Subcutaneous preadipocyte (primary cell): ENCODE measurements at places on chromosomes 2 and 18. TPM values are rescaled to one million over a fixed set of nuclear protein-coding genes. Genes with fewer than 3 reads are reported as not detected.

Gene SERPINB3
- not detected in 2 replicates for total RNA-seq

Gene ABCG5
- total RNA-seq, result not detected in 2 replicates

Gene DPYSL5
- total RNA-seq, result not detected in 2 replicates

Gene SIX3
- under 0.01 and 0.39 TPM in 2 replicates for total RNA-seq

Gene PCBP1
- 43.4 and 46.9 TPM in 2 replicates for total RNA-seq

Gene ICA1L
- 4.0 and 4.9 TPM in 2 replicates for total RNA-seq

Gene NT5C1B
- total RNA-seq, result not detected in 2 replicates

Gene CRYGD
- not detected in 2 replicates for total RNA-seq

Gene STARD6
- total RNA-seq, result under 0.01 TPM in 1 of 2 replicates, not detected in the other

Gene TMEM178A
- total RNA-seq, result 0.39 TPM in 1 of 2 replicates, not detected in the other

Gene G6PC2
- not detected in 2 replicates for total RNA-seq

Gene ANKRD62
- total RNA-seq, result not detected in 2 replicates

Gene CD207
- total RNA-seq, result not detected in 2 replicates

Gene LRP2
- not detected in 2 replicates for total RNA-seq

Gene TTR
- total RNA-seq, result not detected in 2 replicates

Gene CFAP221
- under 0.01 TPM in 1 of 2 replicates, not detected in the other for total RNA-seq

Gene IL18RAP
- total RNA-seq, result not detected in 2 replicates

Gene SLC16A14
- under 0.01 and 0.20 TPM in 2 replicates for total RNA-seq

Gene CROCC2
- 0.20 and 0.37 TPM in 2 replicates for total RNA-seq

Gene OTOS
- not detected in 2 replicates for total RNA-seq

Gene DNAJC5G
- not detected in 2 replicates for total RNA-seq

Gene DCDC2C
- total RNA-seq, result not detected in 2 replicates

Gene SPC25
- total RNA-seq, result 5.1 and 5.7 TPM in 2 replicates

Gene GALNT5
- 1.8 TPM in 2 replicates for total RNA-seq

Gene R3HDM1
- total RNA-seq, result 10.7 and 16.2 TPM in 2 replicates

Gene C2orf81
- 0.98 and 1.1 TPM in 2 replicates for total RNA-seq
